MCF 10A (cell line): ENCODE measurements at places on chromosomes 1 and 21. TPM values are rescaled to one million over a fixed set of nuclear protein-coding genes. Genes with fewer than 3 reads are reported as not detected.

Gene SPRR2E
- total RNA-seq, result not detected in 2 replicates

Gene ANKRD45
- 0.42 TPM in 1 of 2 replicates, not detected in the other for total RNA-seq

Gene MTARC1
- total RNA-seq, result 0.96 and 1.5 TPM in 2 replicates

Gene IFNAR1
- total RNA-seq, result 30.0 and 35.5 TPM in 2 replicates

Gene AIRE
- not detected in 2 replicates for total RNA-seq

Gene ANGPTL1
- not detected in 2 replicates for total RNA-seq

Gene FALEC
- total RNA-seq, result not detected in 2 replicates

Gene ZNF670
- 7.1 and 7.7 TPM in 2 replicates for total RNA-seq

Gene GOLT1A
- total RNA-seq, result 11.5 and 12.7 TPM in 2 replicates

Gene NHLH1
- 0.12 and 0.20 TPM in 2 replicates for total RNA-seq

Gene RAB25
- 1.6 and 5.5 TPM in 2 replicates for total RNA-seq

Gene SAMSN1
- 2.3 and 6.8 TPM in 2 replicates for total RNA-seq

Gene MRAP
- not detected in 2 replicates for total RNA-seq

Gene CHI3L1
- total RNA-seq, result 0.75 and 0.88 TPM in 2 replicates

Gene TRNP1
- total RNA-seq, result 56.3 and 59.2 TPM in 2 replicates

Gene EXTL1
- not detected in 2 replicates for total RNA-seq

Gene RPE65
- not detected in 2 replicates for total RNA-seq

Gene BACE2
- 21.3 and 22.0 TPM in 2 replicates for total RNA-seq

Gene NBPF14
- 38.1 and 39.5 TPM in 2 replicates for total RNA-seq

Gene OR2T2
- not detected in 2 replicates for total RNA-seq

Gene SGIP1
- total RNA-seq, result not detected in 2 replicates

Gene SELL
- total RNA-seq, result not detected in 2 replicates

Gene DIO1
- total RNA-seq, result not detected in 2 replicates

Gene RABIF
- 11.2 and 13.5 TPM in 2 replicates for total RNA-seq

Gene FCN3
- not detected in 2 replicates for total RNA-seq

Gene STUM
- total RNA-seq, result 0.37 and 0.56 TPM in 2 replicates

Gene CDA
- not detected in 2 replicates for total RNA-seq

Gene SAMD13
- total RNA-seq, result 1.2 and 1.3 TPM in 2 replicates

Gene ALX3
- total RNA-seq, result not detected in 2 replicates

Gene KRTAP19-1
- total RNA-seq, result not detected in 2 replicates

Gene FAM229A
- 13.4 and 19.0 TPM in 2 replicates for total RNA-seq

Gene LEFTY1
- total RNA-seq, result not detected in 2 replicates

Gene SAMD11
- not detected in 2 replicates for total RNA-seq

Gene UCK2
- total RNA-seq, result 108 and 144 TPM in 2 replicates

Gene OR2L3
- total RNA-seq, result not detected in 2 replicates

Gene EDARADD
- 0.65 and 1.1 TPM in 2 replicates for total RNA-seq

Gene CELA3A
- not detected in 2 replicates for total RNA-seq

Gene LMOD1
- total RNA-seq, result not detected in 2 replicates

Gene REN
- not detected in 2 replicates for total RNA-seq

Gene TAS1R3
- 0.17 TPM in 1 of 2 replicates, not detected in the other for total RNA-seq

Gene C21orf91
- total RNA-seq, result 21.0 and 22.1 TPM in 2 replicates

Gene DENND1B
- total RNA-seq, result 19.2 and 20.9 TPM in 2 replicates

Gene GJA5
- 0.28 TPM in 1 of 2 replicates, not detected in the other for total RNA-seq

Gene OR2W3
- not detected in 2 replicates for total RNA-seq

Gene ASCL5
- not detected in 2 replicates for total RNA-seq

Gene YRDC
- total RNA-seq, result 40.4 and 41.5 TPM in 2 replicates

Gene CR1
- not detected in 2 replicates for total RNA-seq

Gene FCRL5
- not detected in 2 replicates for total RNA-seq

Gene ITLN2
- total RNA-seq, result 0.27 TPM in 1 of 2 replicates, not detected in the other

Gene MCOLN2
- 3.0 and 3.1 TPM in 2 replicates for total RNA-seq

Gene BATF3
- total RNA-seq, result 0.96 and 1.5 TPM in 2 replicates

Gene TSPEAR
- not detected in 2 replicates for total RNA-seq

Gene KCNJ10
- not detected in 2 replicates for total RNA-seq

Gene NCMAP
- total RNA-seq, result not detected in 2 replicates

Gene EPHB2
- 0.22 and 0.79 TPM in 2 replicates for total RNA-seq

Gene C1orf185
- total RNA-seq, result not detected in 2 replicates

Gene PEAR1
- 6.5 and 8.8 TPM in 2 replicates for total RNA-seq

Gene LCE2B
- not detected in 2 replicates for total RNA-seq
